ENCODE measurements at places on chromosomes 7 and 10. TPM values are rescaled to one million over a fixed set of nuclear protein-coding genes. Genes with fewer than 3 reads are reported as not detected.

DTX2 gene
- 21.6 TPM for total RNA-seq

CYP3A4 gene
- total RNA-seq, result not detected

DNA sequence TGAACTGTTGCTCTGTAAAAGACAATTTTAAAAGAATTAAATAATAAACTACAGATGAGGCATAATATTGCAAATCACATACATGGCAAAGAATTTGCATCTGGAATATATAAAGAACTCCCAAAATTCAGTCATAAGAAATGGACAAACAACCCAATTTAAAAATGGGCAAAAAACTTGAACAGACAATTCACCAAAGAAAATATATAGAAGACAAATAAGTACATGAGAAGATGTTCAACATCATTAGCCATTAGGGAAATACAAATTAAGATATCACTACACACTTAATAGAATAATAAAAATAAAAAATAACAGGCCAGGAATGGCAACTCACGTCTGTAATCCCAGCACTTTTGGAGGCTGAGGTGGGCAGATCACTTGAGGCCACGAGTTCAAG lies 22.0 kb upstream of the TNPO3 start:
- no peak for DNase-seq

RPEL1 gene
- not detected for total RNA-seq

DNA sequence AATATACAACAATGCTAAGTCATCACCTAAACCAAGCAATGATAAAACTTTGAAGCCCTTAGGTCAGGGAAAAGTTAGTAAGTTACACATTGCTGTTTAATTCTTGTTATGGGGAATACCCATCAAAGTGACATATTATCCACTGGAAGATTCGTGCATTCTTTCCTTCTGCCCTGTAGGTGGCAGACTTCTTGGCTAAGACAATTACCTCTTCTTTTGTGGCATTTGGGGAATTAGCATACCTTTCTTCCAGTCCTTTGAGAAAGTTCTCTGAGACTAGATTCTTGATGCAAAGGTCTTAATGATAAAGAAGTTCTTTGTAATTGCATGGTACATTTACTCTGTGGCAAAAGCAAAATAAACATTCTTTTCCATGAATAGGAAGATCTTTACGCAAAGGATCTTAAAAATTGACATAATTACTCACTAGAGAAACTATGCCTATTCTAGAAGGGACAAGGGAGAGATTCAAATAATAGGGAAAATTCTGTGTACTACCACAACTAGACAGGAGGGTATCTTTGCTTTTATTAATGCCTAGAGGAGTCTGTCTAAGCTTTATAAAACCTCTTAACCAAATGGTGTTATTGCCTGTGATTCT lies 395.9 kb downstream of the GRM8 start:
- no peak for DNase-seq

MMP21 gene
- total RNA-seq, result 0.13 TPM
